ENCODE measurements at places on chromosomes 2 and 18. TPM values are rescaled to one million over a fixed set of nuclear protein-coding genes. Genes with fewer than 3 reads are reported as not detected.
A peak's percentile ranks its signal among the peaks of the same experiment; 100 is the strongest.

Gene VWA3B
- total RNA-seq: not detected

Gene ACTG2
- not detected for total RNA-seq

Gene POTEJ
- total RNA-seq: not detected

Gene GRP
- total RNA-seq: not detected

Gene C2orf74
- 1.3 TPM for total RNA-seq

Gene SPP2
- total RNA-seq: not detected

Gene PGAP1
- total RNA-seq: 12.3 TPM

Gene ARID5A
- total RNA-seq: 408 TPM

Gene POMC
- 3.2 TPM for total RNA-seq

Gene RAB27B
- total RNA-seq: 1.2 TPM

Gene ASXL3
- not detected for total RNA-seq

Gene TRAPPC8
- total RNA-seq: 24.9 TPM

Gene INPP5D
- total RNA-seq: 105 TPM

Gene FEV
- not detected for total RNA-seq

- DNase-seq: no peak
These were observed 35.7 kb downstream of the C18orf63 start for GRCh38 chr18:74351354-74351753.

GRCh38 chr18:48915626-48916425, 34.9 kb downstream of the SMAD7 start:
- no peak for DNase-seq

GRCh38 chr18:47981320-47981719, 50.9 kb upstream of the SMAD2 start:
- DNase-seq: no peak

- peak; percentile 50 for DNase-seq
These were observed 33.3 kb downstream of the UXS1 start for GRCh38 chr2:106160786-106161261.

GRCh38 chr18:57846258-57846657, 43.1 kb upstream of the ATP8B1 start:
- DNase-seq: no peak

DNA sequence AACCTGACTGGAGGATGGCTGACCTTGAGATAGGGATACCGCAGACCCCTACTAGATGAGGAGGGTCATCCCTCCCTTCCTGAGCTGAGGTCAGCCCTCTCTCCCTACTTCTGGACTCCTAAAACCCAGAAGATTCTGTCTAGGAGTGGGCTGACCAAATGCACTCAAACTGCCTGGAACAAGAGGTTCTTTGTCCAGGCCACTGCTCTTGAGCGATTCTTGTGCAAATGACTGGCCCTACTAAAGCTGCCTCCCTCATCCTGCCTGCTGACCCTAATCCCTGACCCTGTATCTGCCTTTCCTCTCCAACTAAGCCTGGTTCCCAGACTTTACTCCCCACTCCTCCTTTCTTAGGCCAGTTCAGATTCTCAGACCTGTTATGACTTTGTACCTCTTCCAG, 56.2 kb downstream of the EFR3B start:
- no peak for DNase-seq

GRCh38 chr2:191114403-191114886, 36.3 kb downstream of the STAT4 start:
- no peak for DNase-seq

DNA sequence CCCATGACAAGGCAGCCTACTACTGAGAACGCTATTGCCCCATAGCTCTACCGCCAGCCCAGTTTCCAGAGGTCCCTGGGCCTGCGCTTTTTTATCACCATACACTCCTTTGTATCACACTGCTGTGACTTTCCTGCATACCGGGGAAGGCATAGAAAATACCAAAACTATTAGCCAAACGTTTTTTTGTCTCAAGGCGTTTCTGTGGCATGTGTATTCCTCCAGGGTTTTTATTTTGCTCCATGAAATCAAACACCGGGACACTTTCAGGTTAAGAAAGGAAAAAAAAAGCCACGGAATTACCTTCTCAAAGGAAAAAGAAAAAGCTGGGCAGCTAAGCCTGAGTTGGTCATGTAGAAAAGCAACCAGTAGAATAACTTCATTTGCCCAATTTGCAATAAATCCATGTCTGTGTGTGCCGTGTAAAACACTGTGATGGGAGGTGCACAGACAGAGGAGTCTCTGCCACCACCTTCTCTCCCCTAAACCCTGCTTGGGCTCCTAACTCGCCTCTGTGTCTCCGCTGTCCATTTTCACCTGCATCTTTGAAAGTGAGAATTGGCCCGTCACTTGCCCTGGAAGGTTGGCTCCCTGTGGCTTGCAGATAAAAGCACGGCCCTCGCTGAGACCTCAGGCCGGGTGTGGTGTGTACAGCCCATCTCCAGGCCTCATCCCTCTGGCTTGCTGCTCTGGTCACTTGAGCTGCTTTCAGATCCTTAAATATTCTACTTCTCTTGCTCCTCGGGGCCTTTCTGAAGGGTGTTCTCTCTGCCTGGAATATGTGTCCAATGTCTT, 1.7 kb downstream of the AMER3 start:
- no peak for DNase-seq

DNA sequence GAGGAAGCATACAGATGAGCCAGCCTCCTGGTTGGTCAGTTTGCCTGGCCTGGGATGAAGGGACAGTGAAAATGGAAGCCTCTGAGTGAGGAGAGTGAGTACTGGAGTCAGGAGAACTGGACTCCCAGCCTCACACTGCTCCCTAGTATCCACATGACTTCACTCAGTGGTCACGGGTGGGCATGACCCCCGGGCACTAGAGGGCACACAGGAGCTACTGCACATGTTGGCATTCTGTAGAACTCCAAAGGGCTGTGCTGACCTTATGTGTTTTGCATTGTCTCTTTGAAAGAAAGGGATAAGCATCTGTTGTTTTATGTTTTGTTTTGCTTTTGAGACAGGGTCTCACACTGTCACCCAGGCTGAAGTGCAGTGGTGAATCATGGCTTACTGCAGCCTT, 23.7 kb downstream of the NCAPH start:
- peak; percentile 48 for DNase-seq

- DNase-seq: no peak
These were observed 15.3 kb downstream of the SEH1L start for GRCh38 chr18:12963069-12963468.

GRCh38 chr2:28399956-28400355, 7.3 kb downstream of the FOSL2 start:
- no peak for DNase-seq

DNA sequence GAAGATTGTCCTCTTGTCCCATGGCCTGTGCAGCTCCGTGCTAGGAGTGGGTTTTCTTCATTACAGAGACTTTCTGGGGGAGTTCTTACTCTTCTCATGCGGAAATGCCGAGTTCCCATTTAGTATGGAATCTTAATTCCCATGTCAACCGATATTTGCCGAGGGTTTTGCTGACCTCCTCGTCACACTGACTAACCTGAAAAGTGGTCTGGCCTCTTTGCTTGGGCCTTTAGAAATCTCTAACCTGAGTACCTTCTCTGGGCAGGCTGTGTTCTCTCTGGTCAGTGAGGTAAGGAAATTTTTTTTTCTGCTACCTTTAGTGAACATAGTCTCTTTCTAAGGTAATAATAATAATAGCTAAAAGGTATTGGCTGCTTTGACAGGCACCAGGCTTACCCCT, 10.9 kb upstream of the EML6 start:
- DNase-seq: no peak

- no peak for DNase-seq
These were observed 240.0 kb downstream of the LOXHD1 start for GRCh38 chr18:46416706-46417638.

DNA sequence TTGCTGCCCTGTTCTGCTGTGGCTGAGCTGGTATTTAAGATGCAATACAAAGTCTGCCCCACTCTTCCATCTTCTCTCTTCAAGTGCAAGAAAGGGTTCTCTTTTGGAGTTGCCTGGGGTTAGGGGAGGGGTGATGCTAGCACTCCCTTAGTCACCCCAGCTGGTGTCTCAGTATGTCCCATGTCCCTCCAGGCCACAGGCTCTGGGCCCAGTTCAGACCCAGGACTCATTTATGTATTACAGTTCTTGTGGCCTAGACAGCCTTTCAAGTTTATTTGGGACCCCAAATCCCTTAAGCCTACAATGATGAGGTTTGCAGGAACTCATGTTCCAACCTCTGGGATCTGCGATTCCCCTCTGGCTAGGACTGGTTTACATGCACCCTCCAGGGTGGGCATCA, 47.2 kb upstream of the CCDC141 start:
- DNase-seq: no peak

DNA sequence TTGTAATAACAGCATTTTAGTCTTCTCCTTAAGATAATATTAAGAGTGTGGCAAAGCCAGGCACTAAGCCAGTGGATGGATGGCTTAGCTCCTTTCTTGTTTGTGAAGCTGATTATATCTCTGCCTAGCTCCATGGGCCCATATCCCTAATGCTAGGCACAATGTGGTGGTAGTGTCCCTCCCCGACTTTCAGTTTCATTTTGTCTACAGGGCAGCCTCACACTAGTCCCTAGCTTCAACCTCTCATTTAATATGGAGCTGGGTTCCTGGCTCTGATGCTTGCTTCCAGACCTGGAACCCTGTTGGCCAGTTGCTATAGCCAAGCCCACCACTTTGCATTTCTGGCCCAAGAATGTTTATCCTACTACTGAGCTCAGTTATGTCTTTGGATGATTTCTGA, 437.0 kb upstream of the MEIS1 start:
- DNase-seq: no peak

- peak; percentile 25 for DNase-seq
These were observed 564 bp downstream of the LPIN2 start for GRCh38 chr18:3012136-3013023.

- DNase-seq: no peak
These were observed 118.7 kb downstream of the ZFP36L2 start for GRCh38 chr2:43107679-43108078.

DNA sequence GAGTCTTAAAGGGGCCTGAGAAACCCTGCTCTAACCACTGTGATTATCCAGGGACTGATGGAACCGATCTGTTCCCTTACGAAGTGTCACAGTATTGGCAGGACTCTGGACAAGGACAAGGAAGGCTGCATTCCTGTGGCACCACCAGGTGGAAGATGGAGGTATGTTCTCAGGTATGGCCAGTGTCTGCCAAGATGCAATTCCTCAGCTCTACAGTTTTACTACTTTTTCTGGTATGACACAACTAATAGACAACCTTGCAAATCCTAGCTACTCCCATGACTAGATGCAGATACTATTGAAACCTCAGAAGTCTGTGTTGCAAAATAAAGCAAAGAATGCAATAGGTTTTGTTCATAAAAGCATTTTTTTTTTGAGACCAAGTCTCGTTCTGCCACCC, 14.6 kb downstream of the RAB31 start:
- no peak for DNase-seq

DNA sequence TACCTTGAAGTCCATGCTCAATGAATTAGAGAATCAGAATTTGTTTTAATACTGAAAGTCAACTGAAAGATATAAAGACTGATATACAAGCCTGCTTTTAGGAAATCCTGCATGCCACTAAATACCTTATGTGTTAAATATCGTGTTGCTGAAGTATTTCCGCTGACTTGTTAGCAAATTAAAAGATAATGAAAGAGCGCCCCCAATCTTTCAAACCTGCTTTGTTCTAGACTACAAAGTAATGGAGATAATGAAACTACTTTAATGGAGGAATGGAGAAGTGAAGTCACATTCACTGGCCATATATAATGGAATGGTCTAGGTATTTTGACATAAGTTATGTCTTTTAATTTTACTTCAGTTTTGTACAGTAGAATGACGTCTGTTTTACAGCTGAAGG, 95.7 kb downstream of the ASXL3 start:
- DNase-seq: no peak

GRCh38 chr2:219291910-219292490, 12.8 kb downstream of the DNAJB2 start:
- DNase-seq: no peak

DNA sequence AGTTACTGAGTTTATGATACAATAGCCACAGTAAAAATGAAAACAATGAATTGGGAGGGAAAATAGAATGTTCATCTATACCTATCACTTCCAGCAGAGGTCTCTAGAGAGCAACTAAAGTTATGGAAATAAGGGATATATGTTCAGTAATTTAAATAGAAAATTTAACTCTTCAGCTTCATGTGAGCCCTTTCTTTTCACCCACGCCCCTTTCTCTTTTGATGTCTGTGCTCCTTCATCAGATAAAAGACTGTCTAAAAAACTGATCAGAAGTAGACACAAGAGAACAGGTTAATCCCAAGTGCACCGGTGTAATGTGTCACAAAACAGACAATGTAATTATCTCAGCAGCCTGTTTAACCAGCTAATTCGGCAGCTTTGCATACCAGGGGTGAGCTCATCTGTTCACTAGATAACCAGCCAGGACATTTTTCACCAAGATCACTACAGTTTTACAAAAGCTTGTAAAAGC, 238.5 kb upstream of the ERBB4 start:
- no peak for DNase-seq

DNA sequence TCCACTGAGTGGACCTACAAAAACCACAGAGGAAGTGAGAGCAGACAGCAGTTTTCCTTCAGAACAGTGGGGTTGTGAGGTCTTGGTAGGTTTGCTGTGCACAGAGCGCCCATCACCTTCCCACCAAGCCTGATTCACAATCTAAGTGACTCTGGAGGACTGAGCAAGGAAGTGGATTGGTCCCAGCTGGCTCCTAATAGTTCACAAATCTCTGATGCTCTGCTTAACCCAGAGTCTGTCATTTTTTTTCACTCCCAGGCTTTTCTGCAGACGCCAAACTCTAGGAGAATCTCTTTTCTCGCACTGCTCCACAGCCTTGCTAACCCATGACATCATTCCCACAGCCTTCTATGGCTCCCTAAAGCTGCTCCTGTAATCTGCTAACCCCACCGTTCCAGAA, 280.4 kb downstream of the C1D start:
- DNase-seq: no peak

DNA sequence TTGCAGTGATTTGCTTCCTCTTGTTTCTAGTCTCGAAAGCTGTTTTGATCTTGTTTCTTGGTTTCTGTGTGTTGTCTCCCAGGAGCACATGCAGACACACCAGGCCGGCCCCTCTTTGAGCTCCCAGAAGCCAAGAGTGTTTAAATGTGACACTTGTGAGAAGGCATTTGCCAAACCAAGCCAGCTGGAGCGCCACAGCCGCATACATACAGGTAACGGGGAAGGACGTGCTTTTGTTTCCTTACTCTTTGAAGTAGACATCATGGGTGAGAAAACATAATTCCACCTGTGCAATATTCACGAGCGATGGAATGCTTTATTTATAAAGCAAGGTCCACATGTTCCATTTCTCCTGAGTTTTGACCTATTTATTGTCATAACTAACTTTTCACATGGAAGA, 137.2 kb downstream of the ZNF236 start:
- DNase-seq: no peak

DNA sequence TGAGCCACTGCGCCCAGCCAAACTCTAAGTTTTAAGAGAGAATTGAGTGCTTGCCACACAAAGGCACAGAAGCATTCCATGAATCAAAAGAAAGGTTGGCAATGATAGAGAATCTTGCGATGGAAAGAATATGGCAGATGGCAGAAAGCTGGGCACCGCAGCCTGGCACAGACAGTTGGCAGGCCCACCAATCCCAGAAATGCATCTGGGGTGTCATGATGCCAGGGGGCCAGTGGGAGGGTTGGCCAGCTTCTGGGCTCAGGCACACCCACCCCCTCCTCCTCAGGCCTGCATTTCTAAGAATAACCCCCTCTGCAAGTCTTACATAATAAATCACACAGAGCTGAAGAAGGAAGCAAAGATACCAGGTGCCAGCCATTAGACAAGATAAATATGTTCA, 19.6 kb downstream of the ZNF2 start:
- DNase-seq: no peak

GRCh38 chr2:140988597-140988996, 1142.2 kb downstream of the LRP1B start:
- no peak for DNase-seq

GRCh38 chr2:214604861-214605260, 194.0 kb downstream of the VWC2L start:
- no peak for DNase-seq

All from CD8-positive, alpha-beta T cell (primary cell).